ENCODE measurements at places on chromosomes 7 and 10. TPM values are rescaled to one million over a fixed set of nuclear protein-coding genes. Genes with fewer than 3 reads are reported as not detected.

Gene HIPK2
- 5.4 TPM for total RNA-seq

Gene PTPN20
- 0.14 TPM for total RNA-seq

Gene ZNF804B
- total RNA-seq: not detected

Gene OR2A12
- not detected for total RNA-seq

Gene THSD7A
- 0.55 TPM for total RNA-seq

Gene EPO
- total RNA-seq: not detected

Gene IFIT1B
- not detected for total RNA-seq

Gene CELF2
- total RNA-seq: 4.0 TPM

Gene PTPRN2
- total RNA-seq: 0.71 TPM

Gene MSANTD7
- total RNA-seq: 17.2 TPM

Gene PRSS37
- total RNA-seq: not detected

Gene EEPD1
- 6.8 TPM for total RNA-seq

Measured in smooth muscle cell of bladder (primary cell).